ENCODE measurements at places on chromosomes 7 and 10.
A peak's percentile ranks its signal among the peaks of the same experiment; 100 is the strongest.

- DNase-seq, result peak; percentile 10
These were observed 68.4 kb upstream of the TMEM229A start for GRCh38 chr7:124101173-124101768.

DNA sequence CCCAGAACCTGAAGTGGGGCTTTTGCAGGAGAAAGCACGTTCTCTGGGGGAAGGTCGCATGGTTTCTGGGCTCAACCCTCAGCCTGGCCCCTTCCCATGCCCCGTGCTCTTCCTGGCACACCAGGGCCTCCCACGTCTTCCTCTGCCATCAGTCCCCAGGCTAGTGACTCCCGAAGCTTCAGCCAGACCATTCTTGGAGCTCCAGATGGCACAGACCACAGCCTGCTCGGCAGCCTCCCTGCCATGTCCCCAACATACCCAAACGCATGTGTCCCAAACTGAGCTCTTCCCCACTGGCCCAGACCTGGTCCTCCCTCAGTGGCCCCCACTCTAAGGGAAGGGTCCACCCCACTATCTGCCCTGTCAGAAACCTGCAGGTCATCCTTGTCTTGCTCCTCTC, 47.0 kb downstream of the CLRN3 start:
- DNase-seq, result no peak

- no peak for DNase-seq
These were observed 132.4 kb downstream of the SEPTIN14 start for GRCh38 chr7:55730197-55730596.

DNA sequence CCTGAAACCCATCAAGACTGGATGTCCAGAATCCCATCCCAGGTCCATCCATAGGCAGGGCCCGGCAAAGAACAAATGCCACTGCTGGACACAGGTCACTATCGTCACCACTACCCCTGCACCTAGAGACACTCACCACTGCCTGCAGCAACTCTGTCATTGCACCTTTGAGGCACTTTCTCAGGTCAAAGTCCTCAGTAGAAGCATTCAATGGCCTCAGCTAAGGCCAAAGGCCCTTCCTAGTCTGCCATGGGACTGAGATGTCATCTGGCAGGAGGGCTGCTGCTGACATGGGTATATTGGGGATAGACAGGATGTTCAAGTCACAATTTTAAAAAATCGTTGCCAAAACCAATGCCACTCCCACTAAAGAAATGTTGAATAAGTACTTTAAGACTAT, 58.7 kb downstream of the GPAM start:
- no peak for DNase-seq

DNA sequence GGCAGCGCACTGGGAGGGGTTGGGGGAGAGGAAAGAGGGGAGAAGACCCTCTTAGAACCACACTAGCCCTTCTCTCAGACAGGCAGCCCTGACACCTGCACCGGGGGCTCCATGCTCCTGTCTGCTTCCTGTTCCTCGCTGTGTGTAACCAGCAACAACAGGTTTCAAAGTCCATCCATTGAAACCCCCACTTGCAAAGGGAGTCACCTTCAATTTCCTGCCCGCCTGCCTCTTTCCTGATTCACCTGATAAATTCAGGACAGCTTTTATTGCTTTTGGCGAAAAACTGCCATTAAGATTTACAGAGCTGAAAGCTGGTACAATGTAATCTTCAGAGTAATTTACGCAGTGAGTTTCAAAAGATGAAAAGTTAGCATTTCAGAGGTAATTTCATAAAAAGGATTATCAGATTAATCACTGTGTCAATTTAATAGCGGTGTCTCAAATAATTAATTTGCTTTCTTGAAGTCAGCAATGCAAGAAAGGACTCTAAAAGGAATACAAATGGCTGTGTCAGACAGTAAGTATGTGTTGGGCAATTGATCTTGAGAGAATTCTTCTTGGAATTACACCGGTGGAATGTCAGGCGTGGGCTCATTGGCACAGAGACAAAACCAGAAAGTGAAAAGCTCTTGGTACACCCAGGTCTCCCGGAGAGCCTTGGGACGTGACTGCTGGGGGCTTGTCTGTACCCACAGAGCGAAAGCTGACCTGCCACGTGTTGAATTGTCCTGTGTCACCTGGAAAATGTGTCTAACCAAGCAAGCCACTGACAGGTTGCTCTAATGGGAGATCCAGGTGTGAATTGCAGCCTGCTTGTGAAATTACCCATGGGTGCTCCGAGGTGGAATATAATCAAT, 60.7 kb downstream of the TMEM209 start:
- no peak for DNase-seq

DNA sequence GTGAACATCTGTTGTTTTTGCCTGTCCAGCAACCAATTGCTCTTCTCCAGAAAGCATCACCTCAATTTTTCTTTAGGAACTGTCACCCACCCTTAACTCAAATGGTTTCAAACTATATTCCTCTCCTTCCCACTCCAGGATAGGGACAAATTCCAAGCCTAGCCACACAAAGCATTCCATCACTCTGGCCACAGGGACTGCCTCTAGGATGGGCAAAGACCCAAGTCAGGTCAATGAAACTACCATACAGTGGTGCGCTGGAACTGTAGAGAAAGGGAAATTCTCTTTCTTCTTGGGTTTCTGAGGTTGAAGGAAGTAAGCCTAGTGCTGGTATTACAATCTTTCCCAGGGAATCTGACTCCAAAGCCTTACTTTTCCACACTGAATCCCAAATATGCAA, 3.6 kb downstream of the MICU1 start:
- no peak for DNase-seq

DNA sequence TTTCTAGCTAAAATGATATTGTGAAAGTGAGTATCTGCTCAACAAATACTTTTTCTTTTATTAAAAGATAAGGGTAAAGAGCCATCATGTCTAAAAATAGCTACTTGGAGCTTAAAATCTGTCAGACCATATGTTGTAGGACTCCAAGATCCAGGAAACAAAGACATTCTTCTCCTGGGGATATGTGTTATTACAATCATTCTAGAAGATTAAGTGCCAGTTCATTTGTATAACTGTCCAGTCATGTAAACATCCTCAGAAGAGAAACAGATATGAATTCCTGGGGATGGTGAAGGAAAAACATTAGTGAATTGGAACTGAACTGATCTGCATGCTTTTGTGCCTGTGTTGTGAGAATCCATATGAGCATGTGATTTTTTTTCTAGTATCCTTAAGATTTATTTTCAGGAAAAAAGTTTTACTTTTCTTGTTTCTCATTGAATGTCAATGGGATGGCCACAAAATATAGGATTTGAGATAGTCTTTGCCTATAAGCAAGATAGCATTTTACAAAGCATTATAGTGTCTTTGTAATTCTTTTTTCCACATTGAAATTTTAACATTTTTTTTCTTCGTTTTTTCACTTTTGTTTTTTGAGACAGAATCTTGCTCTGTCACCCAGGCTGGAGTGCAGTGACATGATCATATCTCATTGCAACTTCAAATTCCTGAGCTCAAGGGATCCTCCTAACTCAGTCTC, 14.4 kb upstream of the MTERF1 start:
- DNase-seq, result no peak

DNA sequence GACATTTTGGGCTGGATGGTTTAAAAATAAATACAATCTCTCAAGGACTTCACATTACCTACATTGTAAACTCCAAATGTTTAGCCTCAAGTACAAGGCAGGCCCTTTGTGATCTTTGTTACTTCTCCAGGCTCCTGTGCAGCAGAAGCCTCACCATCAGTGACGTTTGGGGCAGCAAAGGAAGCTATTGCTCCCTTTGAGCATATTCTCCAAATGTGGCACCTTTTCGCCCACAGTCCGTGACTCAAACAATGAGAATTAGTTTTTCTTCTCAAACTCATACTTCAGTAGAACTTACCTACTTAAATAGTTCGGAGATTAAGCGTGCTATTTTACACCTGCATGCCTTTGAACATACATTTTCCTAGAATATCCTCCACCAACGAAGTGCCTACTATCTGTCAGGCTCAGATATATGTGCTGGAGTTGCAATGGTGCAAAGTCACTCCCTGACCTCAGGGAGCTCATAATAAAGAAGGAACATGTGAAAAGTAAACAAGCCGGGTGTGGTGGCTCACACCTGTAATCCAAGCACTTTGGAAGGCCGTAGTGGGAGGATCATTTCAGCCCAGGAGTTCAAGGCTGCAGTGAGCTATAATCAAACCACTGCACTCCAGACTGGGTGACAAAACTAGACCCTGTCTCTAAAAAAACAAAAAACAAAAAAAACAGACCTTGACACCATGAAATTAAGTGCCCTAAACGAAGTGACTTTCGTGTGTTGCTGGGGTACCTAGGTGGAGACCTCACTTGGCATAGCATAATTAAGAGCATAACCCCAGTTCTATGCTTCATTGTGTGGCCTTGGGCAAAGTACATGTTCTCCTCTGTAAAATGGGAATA, 1.2 kb upstream of the ABCF2 start:
- no peak for DNase-seq

DNA sequence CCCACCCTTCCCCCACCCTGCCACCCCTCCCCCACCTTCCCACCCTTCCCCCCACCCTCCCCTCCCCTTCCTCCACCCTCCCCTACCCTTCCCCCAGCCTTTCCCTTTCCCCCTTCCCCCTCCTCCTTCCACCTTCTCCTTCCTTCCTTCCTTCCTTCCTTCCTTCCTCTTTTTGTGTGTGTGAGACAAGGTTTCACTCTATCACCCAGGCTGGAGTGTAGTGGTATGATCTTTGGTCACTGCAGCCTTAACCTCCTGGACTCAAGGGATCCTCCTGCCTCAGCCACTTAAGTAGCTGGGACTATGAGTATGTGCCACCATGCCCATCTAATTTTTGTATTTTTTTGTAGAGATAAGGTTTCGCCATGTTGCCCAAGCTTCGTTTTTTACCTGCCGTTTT, 35.2 kb downstream of the CYP17A1 start:
- DNase-seq, result no peak

GRCh38 chr7:137441451-137441850, 97.9 kb upstream of the PTN start:
- no peak for DNase-seq

DNA sequence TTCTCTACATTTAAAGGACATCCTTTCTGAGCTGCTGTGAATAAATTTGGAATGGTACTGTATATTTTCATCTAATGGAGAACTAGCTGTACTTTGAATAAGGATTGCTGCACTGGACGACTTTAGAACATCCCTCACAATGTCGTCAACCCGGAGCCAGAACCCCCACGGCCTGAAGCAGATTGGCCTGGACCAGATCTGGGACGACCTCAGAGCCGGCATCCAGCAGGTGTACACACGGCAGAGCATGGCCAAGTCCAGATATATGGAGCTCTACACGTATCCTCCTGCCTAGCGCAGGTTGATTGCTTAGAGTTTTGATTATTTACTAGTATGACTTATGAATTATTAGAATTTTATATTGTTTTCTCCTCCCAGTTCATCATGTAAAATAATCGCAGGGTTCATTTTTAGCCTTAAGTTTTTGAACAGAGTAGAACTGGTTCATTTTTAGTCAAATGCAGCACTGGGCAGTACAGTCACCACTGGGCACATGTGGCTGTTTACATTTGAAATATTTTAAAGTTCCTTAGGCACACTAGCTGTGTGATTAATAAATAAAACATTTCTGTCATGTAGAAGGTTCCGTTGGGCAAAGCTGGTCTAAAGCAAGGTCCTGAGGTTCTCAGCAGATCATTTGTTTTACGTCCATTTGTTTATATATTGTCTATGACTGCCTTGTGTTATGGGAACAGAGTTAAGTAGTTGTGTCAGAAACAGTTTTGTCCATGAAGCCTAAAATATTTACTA, 31.5 kb downstream of the CUL1 start:
- DNase-seq, result no peak

DNA sequence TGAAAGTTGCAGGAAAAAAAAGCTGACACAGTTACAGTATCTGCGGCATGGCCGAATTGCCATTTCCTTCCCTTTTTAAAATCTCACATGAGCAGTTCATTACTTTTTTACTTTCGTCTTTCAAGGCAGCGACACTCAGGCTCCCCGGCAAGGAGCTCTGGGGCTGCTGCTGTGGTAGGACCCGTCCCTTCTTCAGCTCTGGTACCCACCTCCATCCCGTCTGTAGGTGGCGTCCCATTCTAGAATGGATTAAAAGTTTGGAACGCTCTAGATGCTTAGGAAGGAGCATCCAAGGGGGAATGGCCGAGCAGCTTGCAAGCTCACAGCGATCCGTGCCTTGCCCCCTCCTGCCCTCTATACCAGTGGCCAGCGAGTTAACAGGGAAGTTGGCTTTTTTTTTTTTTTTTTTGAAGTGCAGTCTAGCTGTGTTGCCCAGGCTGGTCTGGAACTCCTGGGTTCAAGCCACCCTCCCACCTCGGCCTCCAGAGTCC, 22.8 kb upstream of the TTYH3 start:
- DNase-seq, result peak; percentile 68

DNA sequence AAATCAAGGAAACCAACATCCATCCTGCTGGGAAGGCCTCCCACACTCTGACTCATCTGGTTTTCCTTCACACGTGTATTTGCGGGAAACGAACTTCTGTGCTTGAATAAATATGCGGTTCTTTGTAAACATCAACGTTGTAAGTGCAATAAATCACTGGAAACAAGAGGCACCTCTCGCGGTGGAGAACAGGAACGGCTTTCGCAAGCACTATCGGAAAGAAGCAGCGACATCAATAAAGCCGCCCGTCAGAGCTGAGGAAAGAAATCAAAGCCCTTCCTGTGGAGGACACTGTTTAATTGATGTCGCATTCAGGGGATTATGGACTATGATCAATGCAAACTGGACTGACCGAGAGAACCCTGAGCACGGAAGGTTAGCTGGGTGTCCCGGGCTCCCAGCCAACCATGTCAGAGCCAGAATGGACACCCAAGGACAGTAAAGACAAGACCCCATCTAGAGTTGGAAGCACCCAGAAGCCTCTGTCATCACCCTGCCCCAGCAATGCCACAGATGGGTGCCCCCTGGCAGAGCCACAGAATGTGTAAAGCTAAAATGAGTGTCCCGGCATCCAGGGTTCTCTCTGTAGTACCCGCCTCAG, 37.6 kb downstream of the OAT start:
- DNase-seq, result no peak

DNA sequence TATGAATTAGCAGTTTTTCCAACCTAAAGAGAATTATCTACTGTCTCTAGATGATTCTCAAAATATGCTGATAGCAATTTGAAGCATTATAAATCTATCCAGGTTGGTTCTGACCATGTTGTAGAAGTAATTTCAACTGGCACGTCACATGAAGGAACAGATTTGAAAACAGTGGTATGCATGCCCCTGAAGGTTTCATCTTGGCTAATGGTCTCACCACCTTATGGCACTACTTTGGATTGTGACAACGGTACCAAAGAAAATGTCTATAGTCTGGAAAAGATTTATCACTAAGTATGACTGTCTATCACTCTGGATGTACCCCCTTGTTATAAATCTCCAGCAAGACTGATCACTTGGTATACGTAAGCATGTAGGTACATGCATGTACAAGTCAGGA, 723.1 kb upstream of the GALNT17 start:
- DNase-seq, result no peak
